ENCODE measurements at places on chromosomes 12 and 14.

GRCh38 chr14:70814466-70814865 is 5.2 kb upstream of the MAP3K9 start:
- no peak for DNase-seq

DNA sequence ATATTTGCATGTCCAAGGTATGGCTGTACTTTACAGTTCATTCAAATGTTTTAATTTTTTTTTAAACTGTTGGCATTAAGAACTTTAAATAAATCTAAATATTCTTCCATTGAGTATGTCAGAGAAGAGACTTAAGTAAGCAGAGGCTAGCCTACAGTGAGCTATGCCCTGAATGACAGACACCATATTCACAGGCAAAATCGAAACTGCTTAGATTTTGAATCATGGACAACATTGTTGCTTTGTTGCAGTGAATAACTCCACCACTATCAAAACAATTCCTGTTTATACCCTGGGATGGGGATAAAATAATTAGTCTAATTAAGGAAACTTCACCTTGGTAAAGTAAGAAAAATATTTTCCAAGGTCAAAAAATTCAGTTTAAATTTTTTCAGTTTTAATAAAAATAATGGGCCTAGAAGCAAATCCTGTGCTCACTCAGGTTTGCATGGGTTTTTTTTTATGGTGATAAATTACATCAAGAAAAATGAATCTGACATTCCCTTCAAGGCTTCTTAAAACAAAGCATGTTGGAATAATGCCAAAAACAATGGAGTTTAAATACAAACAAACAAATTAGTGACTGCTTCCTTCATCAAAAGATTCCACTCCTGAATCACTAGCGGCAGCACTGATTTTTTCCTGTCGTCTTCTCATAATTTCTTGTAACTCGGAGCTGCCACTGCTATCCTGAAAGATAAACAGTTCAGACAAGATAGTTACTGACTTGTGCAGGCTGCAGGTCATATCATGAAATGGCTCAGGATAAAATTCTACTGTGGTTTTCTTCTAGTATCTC is 168.2 kb downstream of the EPS8 start:
- no peak for DNase-seq

DNA sequence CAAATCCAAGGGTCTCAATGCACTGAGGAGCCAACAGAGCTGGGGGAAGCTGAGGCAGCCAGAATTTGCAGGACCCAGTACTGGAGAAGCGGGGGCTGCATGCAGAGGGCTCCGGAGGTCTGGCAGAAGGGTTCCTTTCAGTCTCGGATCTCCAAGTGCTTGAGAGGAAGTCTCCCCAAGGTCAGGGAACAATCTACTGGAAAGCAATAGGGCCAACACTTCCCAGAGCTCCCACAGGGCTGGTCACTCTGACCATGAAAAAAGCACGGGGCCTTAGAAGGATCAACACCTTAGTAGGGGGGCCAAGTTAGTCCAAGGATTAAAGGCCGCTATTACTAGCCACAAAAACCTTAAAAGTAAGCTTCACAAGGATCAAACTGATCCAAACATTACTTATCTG is 31.7 kb downstream of the SPPL3 start:
- no peak for DNase-seq

GRCh38 chr14:100317912-100318808 is 5.0 kb upstream of the SLC25A47 start:
- DNase-seq, result peak; percentile 44

GRCh38 chr14:29649170-29649569 is 278.5 kb downstream of the PRKD1 start:
- no peak for DNase-seq

DNA sequence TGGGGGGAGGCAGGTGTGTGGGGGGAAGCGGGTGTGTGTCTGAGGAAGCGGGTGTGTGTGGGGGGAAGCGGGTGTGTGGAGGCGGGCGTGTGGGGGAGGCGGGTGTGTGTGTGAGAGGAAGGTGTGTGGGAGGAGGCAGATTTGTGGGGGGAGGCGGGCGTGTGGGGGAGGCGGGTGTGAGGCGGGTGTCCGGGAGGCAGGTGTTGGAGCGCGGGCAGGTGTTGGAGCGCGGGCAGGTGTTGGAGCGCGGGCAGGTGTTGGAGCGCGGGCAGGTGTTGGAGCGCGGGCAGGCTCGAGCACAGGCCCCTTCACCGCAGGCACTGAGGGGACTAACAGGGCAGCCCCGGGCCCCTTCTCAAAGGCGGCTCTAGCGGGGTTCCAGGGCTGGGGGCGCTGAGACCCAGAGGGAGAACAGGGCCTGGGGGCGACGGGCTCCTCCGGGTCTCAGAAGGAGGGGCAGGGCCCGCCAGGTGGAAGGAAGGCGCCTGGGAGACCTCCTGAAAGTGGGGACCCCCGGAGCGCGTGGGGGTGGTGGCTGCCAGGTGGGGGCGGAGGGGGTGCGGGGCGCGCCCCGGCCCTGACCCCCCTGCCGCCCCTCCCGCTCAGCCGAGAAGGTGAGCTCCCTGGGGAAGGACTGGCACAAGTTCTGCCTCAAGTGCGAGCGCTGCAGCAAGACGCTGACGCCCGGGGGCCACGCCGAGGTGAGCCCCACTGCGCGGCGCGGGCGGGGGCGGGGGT is 3.2 kb downstream of the CRIP2 start:
- DNase-seq, result no peak

DNA sequence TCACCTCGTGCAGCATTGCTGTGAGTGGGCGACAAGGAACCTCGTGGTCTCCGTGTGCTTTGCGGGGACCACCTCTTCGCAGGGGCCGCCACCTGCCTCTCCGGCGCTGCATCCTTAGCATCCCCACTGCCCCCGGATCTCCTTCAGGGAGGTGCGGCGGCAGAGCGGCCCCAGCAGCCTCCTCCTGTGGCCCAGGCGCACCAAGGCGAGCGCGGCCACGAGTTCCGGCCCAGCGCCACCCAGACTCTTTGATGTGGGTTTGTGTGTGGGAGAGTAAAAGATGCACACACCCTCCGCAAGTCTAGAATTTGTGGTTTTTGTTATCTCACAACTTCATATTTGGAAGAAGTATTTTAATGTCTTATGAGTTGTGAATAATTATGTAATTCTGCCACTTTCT is 118.8 kb upstream of the DIO3 start:
- no peak for DNase-seq

- no peak for DNase-seq
Observed at GRCh38 chr12:12979731-12980259, 20.3 kb downstream of the HEBP1 start.

GRCh38 chr12:70719672-70720420 is 82.6 kb upstream of the PTPRB start:
- peak; percentile 23 for DNase-seq

DNA sequence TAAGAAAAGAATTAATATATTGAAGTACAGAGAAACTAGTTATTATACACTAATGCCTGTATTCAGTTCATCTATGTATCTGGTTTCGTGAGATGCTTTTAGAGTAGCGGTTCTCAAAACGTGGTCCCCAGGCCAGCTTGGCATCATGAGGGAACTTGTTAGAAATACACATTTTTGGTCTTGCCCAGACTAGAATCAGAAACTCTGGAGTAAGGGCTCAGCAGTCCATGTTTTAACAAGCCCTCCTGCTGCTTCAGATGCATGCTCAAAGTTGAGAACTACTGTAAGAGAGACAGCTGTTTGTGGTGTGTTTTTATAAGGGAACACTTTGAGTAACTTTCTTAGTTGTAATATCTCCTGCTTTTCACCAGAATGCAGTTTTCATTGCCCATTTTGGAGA is 18.1 kb downstream of the GPATCH2L start:
- DNase-seq, result no peak

- no peak for DNase-seq
Observed at GRCh38 chr12:13592063-13592942, 389.1 kb downstream of the GRIN2B start.

DNA sequence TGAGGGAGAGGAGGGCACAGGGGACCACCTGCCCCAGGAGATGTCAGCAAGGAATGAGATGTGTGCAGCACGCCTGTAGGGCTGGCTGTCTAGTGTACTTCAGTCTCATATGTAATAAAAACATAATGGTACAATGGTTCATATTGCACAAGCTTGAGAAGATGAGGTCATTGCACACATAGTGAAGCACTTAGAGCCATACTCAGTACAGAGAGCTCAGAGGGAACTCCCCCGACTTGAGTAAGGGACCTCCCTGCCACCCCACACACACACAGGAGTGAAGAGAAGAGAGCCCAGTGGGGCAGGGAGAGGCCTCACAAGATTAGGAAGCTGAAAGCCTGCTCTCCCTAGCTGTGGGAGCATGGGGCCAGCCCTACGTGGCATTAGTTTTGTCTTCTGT is 61.5 kb downstream of the SLC6A12 start:
- no peak for DNase-seq

GRCh38 chr12:160858-161257 is 53.1 kb downstream of the SLC6A12 start:
- no peak for DNase-seq

GRCh38 chr14:67557118-67557517 is 24.0 kb downstream of the PLEKHH1 start:
- DNase-seq, result no peak

- no peak for DNase-seq
Observed at GRCh38 chr12:123807670-123808069, 45.6 kb downstream of the DNAH10 start.

DNA sequence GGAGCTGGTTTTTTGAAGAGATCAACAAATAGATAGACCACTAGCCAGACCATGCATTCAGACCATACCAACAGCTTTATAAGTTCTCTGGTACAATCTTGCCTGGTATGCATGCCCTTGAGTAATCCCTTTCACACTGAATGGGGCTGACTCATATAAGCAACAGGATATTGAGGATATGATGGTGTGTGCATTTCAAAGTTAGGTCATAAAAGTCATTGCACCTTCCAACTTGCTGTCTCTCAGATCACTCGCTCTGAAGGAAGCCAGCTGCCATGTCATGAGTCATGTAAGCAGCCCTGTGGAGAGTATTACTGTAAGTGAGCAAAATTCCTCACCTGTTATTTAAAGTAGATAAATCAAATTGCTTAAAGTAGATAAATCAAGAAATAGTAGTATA is 45.0 kb upstream of the OR6J1 start:
- DNase-seq, result no peak

GRCh38 chr12:30988646-30989286 is 62.2 kb downstream of the TSPAN11 start:
- DNase-seq, result no peak

GRCh38 chr12:116502989-116503496 is 56.1 kb upstream of the MAP1LC3B2 start:
- no peak for DNase-seq

DNA sequence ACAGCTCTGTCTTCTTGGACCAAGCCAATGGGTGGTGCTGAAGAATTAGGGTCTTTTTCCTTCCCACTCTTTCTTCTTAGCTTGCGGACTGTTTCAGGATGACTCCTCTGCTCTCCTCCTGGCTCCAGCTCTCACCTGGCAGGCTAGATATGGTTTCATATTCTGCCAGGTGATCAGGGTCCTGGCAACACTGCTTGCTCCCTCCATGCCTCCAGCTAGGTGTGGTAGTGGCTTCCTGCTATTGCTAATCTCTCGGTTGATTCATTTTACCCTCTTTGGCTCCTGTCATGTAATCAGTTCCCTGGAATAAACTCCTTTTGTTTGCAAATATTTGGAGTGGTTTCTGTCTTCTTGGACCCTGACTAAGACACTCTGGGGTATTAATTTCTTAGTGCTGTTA is 4.3 kb upstream of the GZMH start:
- DNase-seq, result no peak

- no peak for DNase-seq
Observed at GRCh38 chr14:36666416-36667206, 5.0 kb downstream of the PAX9 start.

GRCh38 chr12:1741154-1741949 is 50.5 kb downstream of the ADIPOR2 start:
- DNase-seq, result no peak

GRCh38 chr14:67815573-67816225 is 691 bp downstream of the ZFYVE26 start:
- DNase-seq, result no peak

DNA sequence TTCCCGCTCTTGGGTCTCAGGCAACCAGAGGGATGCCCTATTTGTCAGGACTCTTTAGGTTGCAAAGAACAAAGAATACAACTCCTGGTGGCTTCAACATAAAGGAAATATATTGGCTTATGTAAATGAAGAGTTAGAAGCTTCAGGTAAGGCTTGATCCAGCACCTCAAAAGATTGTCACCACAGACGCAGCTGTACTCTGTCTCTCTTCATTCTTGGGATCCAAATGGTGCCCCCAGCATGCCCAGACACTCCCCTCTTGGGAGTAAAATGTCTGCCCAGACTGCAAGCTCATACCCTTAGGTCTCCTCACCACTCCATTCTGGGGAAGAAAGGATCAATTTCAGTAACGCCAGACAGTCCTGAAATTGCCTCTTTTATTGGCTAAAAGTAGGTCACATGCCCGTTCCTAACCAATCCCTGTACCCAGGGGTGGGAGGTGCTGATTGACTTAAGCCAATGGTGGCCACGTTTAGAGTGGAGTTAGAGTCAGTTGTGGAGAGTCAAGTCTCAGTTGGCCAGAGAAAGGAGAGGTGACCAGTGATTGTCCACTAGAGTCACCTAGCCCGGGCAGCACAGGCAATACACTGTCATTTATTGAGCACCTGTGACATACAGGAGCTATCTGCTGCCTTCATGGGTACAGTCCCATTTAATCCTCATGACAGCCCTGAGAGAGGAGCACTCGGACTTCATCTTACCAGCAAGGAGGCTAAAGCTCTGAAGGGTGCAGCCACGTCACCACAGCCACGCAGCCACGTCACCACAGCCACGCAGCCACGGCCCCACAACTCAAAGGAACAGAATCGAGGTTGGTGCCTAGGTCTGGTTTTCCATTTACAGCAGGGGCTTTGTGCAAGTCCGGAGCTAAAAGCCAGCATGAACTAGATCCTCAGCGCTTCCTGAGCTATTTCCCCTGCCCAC is 19.7 kb upstream of the BEGAIN start:
- DNase-seq, result no peak

- no peak for DNase-seq
Observed at GRCh38 chr12:113278633-113279032, 56.3 kb downstream of the SLC8B1 start.

DNA sequence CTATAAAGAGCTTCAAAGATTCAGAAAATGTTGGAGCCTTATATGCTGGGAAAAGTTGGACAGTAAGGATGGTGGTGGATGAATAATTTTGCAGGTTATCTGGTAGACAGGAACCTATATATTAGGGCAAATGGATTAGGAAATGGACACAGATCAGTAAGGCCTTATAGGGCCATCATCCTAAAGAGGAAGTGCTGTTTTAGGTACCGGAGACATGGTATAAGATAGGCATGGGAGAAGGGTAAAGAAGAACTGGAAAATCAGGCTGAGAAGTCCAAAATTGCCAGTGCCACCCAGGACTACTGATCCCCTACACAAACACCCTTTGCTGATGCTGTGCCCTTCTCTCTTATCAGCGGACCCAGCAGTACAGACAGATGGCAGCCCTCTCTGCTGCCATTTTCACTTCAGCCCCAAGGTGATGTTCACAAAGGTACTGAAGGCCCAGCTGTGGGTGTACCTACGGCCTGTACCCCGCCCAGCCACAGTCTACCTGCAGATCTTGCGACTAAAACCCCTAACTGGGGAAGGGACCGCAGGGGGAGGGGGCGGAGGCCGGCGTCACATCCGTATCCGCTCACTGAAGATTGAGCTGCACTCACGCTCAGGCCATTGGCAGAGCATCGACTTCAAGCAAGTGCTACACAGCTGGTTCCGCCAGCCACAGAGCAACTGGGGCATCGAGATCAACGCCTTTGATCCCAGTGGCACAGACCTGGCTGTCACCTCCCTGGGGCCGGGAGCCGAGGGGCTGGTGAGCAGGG is 5.5 kb downstream of the GDF11 start:
- DNase-seq, result no peak

- no peak for DNase-seq
Observed at GRCh38 chr14:42014301-42014700, 407.6 kb downstream of the LRFN5 start.
